Lung microvascular endothelial cell (primary cell): ENCODE measurements at places on chromosomes 11 and 22.
A peak's percentile ranks its signal among the peaks of the same experiment; 100 is the strongest.

GRCh38 chr11:114054806-114055205, 4.7 kb upstream of the ZBTB16 start:
- DNase-seq = no peak

DNA sequence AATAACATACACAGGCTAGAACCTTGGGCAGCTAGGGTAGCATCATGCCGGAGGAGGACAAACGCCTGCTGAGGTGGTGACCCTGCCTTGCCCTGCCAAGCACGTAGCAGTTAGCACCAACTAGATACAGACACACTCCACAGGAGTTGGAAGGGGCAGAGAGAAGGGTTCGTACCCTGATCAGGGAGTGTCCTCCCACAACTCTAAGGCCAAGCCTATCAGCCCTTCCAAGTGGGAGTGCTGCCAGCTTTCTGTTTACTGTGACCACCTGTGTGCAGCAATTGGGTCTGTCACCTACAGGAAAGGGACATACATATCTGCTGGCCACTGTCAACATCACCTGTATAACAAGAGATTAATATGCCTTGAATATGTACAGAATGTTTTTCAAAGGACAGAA, 1.9 kb upstream of the THAP7 start:
- DNase-seq = no peak

GRCh38 chr11:16001899-16002426, 354.4 kb downstream of the SOX6 start:
- peak; percentile 88 for DNase-seq

GRCh38 chr11:1298695-1299492, 10.5 kb downstream of the TOLLIP start:
- DNase-seq = no peak

DNA sequence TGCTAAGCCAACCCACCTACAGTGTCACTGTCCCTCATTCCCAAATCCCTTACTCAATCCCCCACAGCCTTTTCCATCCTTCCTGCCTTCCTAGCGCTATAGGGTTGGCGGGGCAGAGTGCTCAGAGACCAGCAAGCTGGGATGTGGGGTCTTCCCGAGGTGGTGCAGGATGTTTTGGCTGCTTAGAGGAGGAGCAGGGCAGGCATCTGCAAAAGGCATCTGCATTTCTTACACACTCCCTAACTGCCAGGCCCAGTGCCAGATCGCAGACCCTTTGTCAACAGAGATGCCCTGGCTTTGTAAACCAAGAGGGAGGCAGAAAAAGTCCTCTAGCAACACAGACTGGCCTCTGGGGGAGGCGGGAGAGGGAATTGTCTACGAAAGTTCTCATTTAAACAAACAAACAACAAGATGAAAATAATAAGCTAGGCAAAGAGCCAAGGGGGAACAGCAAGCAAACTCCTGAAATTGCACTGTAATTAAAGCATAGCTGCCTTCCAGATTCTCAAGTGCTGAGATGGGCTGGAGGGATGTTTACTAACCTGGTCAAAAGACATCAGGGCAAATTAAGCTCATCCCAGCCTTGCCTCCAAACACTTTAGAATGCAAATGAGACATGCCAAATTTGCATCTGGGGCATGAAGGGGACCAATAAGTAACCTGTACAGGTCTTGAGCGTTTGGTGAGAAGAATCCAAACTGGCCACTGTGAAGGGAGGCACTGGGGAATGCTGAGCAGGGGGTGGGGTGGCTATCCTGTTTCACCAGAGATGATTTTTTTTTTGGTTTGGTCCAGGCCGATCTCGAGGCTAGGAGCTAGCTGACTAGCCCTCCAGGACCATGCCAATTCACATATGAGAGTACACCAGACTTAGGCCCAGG, 38.1 kb upstream of the ADA2 start:
- no peak for DNase-seq

GRCh38 chr11:44972746-44973435, 22.2 kb upstream of the TP53I11 start:
- DNase-seq = no peak
